Iris pigment epithelial cell (primary cell): ENCODE measurements at places on chromosomes 7 and 10.

GRCh38 chr7:74380720-74381119, 73.0 kb upstream of the GTF2IRD1 start:
- DNase-seq, result no peak

- no peak for DNase-seq
Observed at GRCh38 chr7:135929722-135930141, 47.4 kb downstream of the MTPN start.

DNA sequence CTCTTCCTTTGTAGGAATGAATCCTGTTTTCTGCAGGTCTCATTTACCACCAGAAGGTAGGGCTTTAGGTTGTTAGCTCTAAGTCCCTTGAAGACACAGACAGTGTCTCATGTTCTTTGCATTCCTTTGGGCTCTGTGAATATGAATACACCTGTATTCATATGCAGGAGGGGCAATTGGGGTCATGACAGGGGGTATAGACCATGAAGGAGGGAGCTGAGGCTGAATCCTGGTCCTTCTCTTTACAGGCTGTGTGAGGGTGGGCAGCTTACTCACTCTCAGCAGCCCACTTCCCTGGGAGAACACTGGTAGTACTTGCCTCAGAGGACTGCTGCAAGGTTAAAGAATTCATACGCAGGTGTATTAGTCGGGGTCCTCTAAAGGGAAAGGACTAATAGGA, 267.2 kb upstream of the MGMT start:
- DNase-seq, result no peak

- no peak for DNase-seq
Observed at GRCh38 chr7:91618776-91619765, 261.4 kb downstream of the MTERF1 start.

GRCh38 chr7:32586291-32587221, 91.3 kb downstream of the AVL9 start:
- peak; percentile 98 for DNase-seq
